ENCODE measurements at places on chromosomes 5 and 9.

DNA sequence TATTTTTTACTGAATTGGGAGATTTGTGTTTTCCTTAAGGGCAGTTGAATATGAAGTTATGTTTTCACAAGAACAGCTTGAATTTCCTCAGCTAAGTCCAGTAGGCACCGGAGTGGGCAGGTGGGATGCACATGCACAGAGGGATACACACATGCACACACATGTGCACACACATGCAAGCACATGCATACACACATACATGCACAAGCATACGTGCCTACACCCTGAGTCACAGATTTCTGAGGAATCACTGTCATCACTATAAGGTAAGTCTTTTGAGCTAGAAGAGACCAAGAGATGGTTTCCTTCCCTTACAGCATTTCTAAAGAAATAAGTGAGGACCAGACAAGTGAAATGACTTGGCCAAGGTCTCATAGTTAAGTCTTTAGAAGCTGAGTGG is 8.7 kb downstream of the ENTREP1 start:
- DNase-seq, result no peak

GRCh38 chr5:125109816-125110215 is 363.4 kb upstream of the ZNF608 start:
- DNase-seq, result no peak

- DNase-seq, result no peak
Observed at GRCh38 chr5:171823269-171823668, 37.7 kb downstream of the SMIM23 start.

DNA sequence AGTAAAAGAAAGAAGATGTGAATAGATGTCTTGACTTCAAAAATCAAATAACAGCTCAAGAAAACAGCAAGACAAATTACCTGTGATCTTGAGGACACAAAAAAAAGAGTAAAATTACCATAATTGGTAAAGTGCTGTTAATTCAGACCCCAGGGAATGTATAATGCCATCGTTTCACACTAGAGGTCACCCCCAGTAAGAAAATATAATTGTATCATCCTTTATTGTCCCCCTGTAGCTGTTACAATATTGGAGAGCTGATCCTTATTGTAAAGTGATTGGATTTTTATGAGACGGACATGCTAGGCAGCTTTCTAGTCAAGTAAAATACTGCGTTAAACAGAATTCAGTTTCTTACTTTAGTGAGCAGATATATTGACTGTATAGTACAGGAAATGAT is 377.0 kb downstream of the TLE1 start:
- DNase-seq, result no peak

- DNase-seq, result no peak
Observed at GRCh38 chr9:20619487-20620200, 2.7 kb downstream of the MLLT3 start.

GRCh38 chr9:22238809-22239684 is 207.6 kb upstream of the DMRTA1 start:
- DNase-seq, result no peak

DNA sequence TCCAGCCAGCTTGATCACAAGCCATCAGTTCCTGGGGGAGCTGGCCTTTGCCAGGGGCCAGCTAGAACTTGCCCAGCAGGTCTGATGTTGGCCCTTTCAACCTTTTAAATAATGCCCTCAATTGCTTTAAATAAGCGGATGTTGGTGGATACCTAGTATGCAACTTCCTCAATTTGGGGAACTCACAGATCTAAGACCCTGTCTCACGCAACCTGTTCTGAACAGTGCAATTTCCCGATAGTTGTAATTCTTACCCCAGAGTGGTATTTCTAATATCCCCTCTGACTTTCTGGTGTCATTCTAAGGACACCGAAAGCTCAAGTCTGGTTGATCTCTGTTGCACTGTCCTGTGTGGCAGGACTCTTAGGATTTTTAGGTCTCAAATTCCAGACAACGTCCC is 23.1 kb downstream of the GALNT12 start:
- no peak for DNase-seq

GRCh38 chr9:17330097-17330496 is 195.3 kb downstream of the CNTLN start:
- DNase-seq, result no peak

GRCh38 chr9:15329539-15330109 is 22.6 kb upstream of the TTC39B start:
- DNase-seq, result no peak

GRCh38 chr5:98767581-98767980 is 5.9 kb upstream of the RGMB start:
- DNase-seq, result no peak

- DNase-seq, result peak; percentile 55
Observed at GRCh38 chr9:35611230-35611797, 6.3 kb downstream of the TESK1 start.

- DNase-seq, result no peak
Observed at GRCh38 chr5:14245132-14245925, 102.2 kb downstream of the TRIO start.

DNA sequence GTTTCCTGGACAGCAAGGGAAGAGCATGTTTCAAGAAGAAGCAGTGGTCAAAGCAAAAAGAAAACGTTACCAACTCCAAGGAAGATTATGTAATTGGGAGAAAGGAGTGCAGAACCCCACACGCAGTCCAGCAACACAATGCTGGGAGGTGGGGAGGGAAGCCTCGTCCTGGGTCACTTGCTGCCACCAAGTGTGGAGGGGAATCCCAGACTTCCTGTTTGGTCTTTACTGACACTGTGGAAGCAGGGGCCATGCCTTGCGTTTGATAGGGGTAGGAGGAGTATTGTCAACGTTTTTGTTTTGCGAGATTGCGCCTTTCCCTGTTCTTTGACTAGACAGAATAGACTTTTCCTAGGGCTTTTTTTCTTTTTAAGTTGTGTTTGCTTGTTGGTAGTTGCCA is 421.0 kb downstream of the KDM4C start:
- no peak for DNase-seq

All from H1 (cell line).